ENCODE measurements at places on chromosomes 7 and 10.

GRCh38 chr10:114684822-114685209 lies 26.7 kb upstream of the ABLIM1 start:
- no peaks in the 10 kb centered on the region for H3K36me3 ChIP-seq
- H3K27ac ChIP-seq, result no peak overlapping the region
- DNase-seq, result no peak
- H3K4me3 ChIP-seq, result no peak overlapping the region
- H3K27me3 ChIP-seq, result peaks cover 16% of the 10 kb centered on the region

DNA sequence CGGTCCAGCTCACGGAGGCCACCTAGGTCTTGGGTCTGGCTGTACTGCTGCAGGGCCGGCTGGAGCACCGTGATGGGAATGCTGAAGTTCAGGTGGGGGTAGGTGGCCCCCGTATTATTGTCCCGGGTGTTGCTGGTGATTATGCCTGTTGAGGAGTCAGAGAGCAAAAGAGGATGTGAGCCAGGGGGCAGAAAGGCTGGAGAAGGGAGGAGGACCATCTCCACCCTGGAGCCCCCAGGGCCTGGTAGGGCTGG lies 6.6 kb downstream of the TYSND1 start:
- H3K36me3 ChIP-seq, result no peaks in the 10 kb centered on the region
- no peaks in the 10 kb centered on the region for H3K27me3 ChIP-seq
- no peak overlapping the region for H3K27ac ChIP-seq
- H3K4me3 ChIP-seq, result no peak overlapping the region
- H3K4me1 ChIP-seq, result peaks cover 16% of the 10 kb centered on the region

GRCh38 chr7:46319841-46320240 lies 398.8 kb upstream of the IGFBP3 start:
- H3K4me3 ChIP-seq, result no peak overlapping the region
- H3K27me3 ChIP-seq, result no peaks in the 10 kb centered on the region
- no peaks in the 10 kb centered on the region for H3K4me1 ChIP-seq
- no peak overlapping the region for H3K27ac ChIP-seq
- H3K36me3 ChIP-seq, result no peaks in the 10 kb centered on the region
- DNase-seq, result no peak

GRCh38 chr10:99435986-99436638 lies 5.7 kb upstream of the GOT1 start:
- no peak for DNase-seq
- no peak overlapping the region for H3K4me3 ChIP-seq
- peaks cover 3% of the 10 kb centered on the region for H3K36me3 ChIP-seq
- H3K4me1 ChIP-seq, result peaks cover 13% of the 10 kb centered on the region
- H3K27ac ChIP-seq, result no peak overlapping the region
